ENCODE measurements at places on chromosomes 3 and 15.

GRCh38 chr15:101380146-101380545 lies 85.1 kb upstream of the SNRPA1 start:
- DNase-seq, result no peak

GRCh38 chr3:39387411-39387975 lies 4.3 kb downstream of the SLC25A38 start:
- DNase-seq, result peak; percentile 75

GRCh38 chr3:156172536-156172935 lies 52.2 kb downstream of the KCNAB1 start:
- DNase-seq, result no peak

- no peak for DNase-seq
Observed at GRCh38 chr3:124962403-124962940, 27.9 kb upstream of the MUC13 start.

DNA sequence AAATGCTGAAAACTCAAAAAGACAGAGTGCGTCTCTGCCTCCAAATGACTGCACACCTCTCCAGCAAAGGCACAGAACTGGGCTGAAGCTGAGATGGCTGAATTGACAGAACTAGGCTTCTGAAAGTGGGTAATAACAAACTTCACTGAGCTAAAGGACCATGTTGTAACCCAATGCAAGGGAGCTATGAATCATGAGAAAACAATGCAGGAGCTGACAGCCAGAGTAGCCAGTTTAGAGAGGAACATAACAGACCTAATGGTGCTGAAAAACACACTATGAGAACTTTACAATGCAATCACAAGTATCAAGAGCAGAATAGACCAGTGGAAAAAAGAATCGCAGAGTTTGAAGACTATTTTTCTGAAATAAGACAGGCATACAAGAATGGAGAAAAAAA lies 10.1 kb upstream of the AVEN start:
- no peak for DNase-seq

DNA sequence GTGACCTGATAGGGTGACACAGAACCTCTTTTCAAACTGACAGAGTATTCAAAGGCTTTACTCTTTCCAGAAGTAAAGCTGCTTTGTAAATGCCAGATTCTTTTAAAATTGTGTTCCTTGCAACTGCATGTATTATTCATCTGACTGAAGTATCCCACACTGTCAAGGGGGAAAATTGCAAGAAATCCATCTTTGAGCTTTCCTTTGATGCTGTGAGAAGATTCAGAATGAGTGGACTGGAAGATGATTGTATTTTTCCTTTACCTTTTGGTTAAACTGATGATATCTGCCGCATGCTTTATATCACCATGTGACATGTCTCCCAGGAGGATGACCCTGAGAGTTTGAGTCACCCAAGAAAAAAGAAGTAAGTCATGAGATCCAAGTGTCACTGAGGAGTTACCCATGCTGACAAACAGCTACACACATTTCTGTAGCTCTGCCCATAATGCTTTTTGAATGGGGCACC lies 250.8 kb upstream of the CBLB start:
- peak; percentile 31 for DNase-seq

GRCh38 chr3:155196131-155197021 lies 97.1 kb downstream of the STRIT1 start:
- no peak for DNase-seq

GRCh38 chr3:45123030-45123429 lies 23.1 kb downstream of the CDCP1 start:
- no peak for DNase-seq

- no peak for DNase-seq
Observed at GRCh38 chr15:59186501-59186900, 20.1 kb upstream of the LDHAL6B start.

DNA sequence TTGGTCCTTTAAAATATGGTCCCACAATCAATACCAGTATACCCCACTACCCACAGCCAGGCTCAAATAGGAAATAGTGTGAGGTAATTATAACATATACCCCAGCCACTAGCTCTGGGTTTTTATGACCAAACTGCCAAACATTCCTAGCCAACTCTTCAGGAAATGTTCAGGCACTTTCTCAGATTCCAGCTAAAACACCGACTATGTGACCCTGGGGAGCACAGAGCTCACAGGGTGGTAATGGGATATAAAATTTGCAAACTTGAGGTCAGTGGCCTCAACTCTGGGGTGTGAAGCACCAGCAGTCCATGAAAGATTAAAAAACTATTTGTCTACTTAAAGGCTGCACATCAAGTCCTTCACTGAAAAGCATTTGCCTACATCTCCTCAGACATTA lies 12.9 kb downstream of the FBN1 start:
- DNase-seq, result no peak

DNA sequence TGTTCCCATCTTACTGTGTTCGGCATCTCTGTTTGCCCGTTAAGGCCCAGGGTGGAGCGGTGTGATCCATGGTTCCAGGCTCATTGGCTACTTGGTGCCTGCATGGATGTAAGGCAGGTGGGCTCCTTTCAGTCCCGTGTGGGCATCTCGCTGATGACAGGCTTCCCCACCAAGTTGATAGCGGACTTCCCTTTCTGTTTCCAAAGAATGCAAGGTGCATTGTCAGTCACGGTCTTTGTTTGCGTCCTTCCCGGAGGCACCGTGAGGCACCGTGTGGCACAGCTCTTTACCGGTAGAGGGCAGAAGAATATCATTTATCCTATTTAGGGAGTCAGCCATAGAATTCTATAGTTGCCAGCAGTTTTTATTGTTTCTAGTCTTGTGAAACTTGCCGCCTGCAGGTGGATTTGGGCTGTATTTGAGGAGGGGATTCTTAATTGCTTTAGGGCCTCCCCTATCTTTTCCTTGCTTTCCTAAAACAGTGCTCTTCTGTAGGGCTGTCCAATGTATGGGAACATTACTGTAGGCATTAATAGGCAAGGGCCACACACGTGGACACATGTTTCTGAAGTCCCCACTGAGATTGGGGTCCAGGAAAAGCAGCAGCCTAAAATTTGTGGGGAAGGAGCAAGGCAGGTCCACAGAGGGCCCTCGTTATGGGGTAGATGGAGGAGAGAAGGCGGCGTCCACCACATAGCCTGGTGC lies 244.1 kb downstream of the SLCO3A1 start:
- DNase-seq, result peak; percentile 80

- DNase-seq, result no peak
Observed at GRCh38 chr15:40543631-40544294, 21.1 kb downstream of the CCDC32 start.

- no peak for DNase-seq
Observed at GRCh38 chr3:40745381-40746106, 220.8 kb downstream of the ZNF621 start.

- DNase-seq, result no peak
Observed at GRCh38 chr15:69398491-69398891, 15.7 kb upstream of the KIF23 start.

DNA sequence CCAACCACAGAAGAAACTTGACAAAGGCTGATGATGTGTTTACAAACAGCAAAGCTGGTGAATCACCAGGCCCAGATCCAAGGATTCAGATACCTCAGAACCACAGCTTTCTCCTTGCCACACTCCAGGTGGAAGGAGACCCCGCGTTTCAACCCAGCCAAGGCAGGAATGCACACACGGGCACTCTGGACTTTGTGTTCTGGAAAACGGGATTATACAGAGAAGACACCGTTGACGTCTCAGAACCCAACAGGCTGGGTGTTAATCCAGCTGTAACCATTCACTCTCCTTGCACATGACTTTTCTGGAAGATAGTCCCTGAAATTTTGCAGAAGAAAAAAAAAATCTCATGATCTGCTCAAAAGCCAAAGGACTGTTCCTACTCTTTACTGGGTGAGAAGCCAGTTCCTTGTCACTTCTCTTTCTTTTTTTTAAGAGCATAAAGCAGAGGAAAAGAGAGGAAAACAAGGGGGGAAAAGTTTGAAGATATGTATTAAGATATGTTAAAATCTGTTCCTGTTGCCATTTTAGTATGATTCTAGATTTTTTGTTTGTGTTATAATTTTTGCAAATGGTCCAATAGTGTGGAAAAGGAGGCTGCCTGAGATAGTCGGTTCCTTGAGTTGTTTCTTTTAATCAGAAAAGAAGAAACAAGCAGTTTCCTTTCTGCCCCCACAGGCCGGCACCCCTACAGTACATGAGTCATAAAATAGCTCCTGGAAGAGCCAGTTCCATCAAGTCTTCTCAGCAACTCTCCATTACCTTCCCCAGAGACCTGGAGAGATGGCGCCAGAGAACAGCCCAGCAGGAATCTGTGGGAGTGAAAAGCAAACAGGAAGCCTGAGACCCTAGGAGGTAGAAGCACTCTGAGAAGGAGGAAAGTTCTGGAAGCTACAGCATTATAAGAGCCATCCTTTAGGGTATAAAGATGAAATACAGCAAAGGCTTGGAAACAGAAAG lies 73.1 kb downstream of the RORA start:
- DNase-seq, result no peak

GRCh38 chr3:196886144-196886543 lies 18.4 kb downstream of the SENP5 start:
- no peak for DNase-seq

DNA sequence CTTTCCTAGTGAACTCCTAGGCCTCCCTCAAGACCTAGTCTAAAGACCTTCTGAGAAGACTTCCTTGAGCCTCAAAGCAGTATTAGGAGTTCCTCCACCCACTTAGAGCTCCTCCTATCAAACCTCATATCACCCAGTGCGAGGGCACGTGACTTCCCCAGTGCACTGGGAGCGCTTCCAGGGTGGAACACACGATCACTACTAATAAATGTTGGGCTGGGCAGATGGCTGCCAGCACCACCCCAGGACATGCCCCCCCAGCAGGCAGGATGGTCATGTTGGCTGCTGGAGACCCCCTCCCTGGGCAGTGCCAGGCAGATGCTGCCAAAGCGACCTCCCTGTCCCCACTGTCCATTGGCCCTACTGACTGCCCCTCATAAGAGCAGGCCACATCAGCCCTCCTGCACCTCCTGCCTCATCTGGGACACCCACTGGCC lies 8.5 kb upstream of the PLXND1 start:
- DNase-seq, result peak; percentile 73

DNA sequence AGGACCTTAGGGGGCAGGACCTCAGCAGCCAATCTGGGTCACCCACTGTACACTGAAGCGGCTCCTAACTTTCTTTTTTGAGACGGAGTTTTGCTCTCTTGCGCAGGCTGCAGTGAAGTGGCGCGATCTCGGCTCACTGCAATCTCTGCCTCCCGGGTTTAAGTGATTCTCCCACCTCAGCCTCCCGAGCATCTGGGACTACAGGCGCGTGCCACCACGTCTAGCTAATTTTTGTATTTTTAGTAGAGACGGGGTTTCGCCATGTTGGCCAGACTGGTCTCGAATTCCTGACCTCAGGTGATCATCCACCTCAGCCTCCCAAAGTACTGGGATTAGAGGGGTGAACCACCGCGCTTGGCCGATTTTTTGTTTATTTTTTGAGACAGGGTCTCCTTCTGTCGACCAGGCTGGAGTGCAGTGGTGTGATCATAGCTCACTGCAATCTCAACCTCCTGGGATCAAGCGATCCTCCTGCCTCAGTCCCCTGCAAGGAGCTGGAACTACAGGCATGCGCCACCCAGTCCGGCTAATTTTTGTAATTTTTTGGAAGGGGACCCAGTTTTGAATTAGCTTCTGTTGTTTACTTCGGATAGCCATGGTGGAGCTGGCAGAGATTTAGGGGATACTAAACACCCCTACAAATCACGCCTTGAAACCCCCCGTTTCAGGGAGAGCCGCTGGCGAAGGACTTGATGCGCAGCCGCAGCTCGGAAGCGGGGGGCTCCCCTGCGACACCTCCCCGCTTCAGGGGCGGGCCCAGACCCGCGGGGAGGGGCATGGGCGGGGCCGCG lies 1.5 kb upstream of the CLK3 start:
- no peak for DNase-seq

- no peak for DNase-seq
Observed at GRCh38 chr3:19173945-19174344, 25.6 kb downstream of the KCNH8 start.

GRCh38 chr15:78389322-78389721 lies 48.7 kb upstream of the IREB2 start:
- no peak for DNase-seq

- no peak for DNase-seq
Observed at GRCh38 chr3:184231671-184232070, 2.3 kb downstream of the VWA5B2 start.

DNA sequence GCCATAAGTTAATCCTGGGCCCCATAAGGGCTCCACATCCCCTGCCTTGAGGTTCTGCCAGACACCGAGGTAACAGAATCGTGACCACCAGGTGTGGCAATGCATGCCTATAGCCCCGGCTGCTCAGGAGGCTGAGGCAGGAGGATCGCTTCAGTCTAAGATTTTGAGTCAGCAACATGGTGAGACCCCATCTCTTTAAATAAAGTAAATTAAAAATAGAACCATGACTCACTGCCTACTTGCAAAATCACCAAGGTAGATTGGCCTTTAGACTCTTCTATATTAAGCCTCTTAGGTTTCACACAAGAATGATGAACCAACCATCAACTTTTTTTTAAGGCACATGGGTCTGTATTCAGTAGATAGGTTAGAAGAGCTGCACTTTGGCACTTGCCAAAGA lies 9.7 kb downstream of the WDR5B start:
- DNase-seq, result no peak

DNA sequence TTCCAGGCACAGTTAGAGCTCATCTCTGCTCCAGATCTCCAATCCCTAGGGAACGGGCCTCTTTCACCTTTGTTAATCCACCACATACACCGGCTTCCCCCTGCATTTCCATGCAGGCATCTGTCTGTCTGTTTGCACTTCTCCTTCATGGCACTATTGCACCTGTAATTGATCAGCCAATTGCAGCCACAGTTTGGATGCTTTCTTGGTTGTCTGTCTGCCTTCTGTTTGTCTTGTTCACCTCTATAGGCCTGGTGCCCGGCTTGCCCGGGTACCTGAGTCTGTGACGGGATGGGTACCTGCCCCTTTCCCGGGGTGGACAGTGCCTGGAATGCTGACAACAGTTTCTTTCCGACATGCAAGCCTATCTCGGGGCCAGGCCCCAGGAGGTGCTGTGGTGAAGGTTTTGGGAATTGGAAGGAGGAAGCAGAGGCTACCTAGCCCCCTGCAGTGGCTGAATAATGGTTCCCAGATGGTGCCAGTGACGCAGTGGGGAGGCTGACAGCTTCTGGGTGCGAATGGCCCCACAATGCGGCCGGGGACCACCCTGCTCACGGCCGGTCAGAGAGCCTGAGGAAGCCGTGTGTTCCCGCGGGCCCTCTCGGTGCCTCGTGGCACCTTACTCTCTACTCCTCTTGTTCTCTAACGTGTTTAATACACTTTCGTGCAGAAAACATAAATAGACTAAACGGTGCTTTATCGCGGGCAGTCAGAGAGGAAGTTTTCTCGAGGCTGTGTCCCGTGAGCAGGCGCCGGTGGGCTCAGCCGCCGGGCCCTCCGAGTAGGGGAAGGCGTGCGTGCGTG lies 31.3 kb upstream of the RAB6B start:
- no peak for DNase-seq

DNA sequence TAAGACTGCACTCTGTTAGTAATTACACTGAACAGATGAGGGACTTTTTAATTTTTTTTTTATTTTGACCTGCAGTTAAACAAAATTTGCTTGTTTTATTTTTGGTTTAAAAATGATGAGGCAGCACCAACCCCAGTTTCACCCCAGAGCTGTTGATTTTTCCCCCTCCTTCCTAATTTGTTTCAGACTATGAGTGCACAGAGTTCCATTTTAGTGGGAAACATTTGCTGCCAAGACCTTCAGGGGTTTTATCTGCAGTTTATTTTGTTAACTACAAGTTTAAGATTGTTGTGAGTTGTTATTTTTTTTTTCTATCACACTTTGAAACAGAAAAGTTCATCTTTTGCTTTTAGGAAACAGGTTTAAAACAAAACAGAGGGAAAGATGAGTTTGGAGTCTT lies 455.9 kb upstream of the NR2F2 start:
- DNase-seq, result no peak

Data from OCI-M1 (cell line).